ENCODE measurements at places on chromosomes 11 and 22. TPM values are rescaled to one million over a fixed set of nuclear protein-coding genes. Genes with fewer than 3 reads are reported as not detected.

GRCh38 chr11:100863080-100863581 lies 176.0 kb downstream of the ARHGAP42 start:
- H3K4me1 ChIP-seq = peaks cover 6% of the 10 kb centered on the region
- no peak overlapping the region for H3K27ac ChIP-seq
- no peaks in the 10 kb centered on the region for H3K27me3 ChIP-seq
- H3K4me3 ChIP-seq = no peak overlapping the region

Gene IGF2
- 0.17 TPM for total RNA-seq

Gene WNT11
- total RNA-seq = 1.7 TPM

GRCh38 chr11:106305458-106305857 lies 228.0 kb downstream of the AASDHPPT start:
- no peak overlapping the region for H3K27ac ChIP-seq
- H3K36me3 ChIP-seq = no peaks in the 10 kb centered on the region
- H3K27me3 ChIP-seq = no peaks in the 10 kb centered on the region

- no peaks in the 10 kb centered on the region for H3K36me3 ChIP-seq
- H3K4me1 ChIP-seq = peaks cover 9% of the 10 kb centered on the region
- peaks cover 10% of the 10 kb centered on the region for H3K27me3 ChIP-seq
- DNase-seq = no peak
- no peak overlapping the region for H3K27ac ChIP-seq
- no peak overlapping the region for H3K4me3 ChIP-seq
Measured at GRCh38 chr11:11567936-11568650, 53.7 kb downstream of the GALNT18 start.

DNA sequence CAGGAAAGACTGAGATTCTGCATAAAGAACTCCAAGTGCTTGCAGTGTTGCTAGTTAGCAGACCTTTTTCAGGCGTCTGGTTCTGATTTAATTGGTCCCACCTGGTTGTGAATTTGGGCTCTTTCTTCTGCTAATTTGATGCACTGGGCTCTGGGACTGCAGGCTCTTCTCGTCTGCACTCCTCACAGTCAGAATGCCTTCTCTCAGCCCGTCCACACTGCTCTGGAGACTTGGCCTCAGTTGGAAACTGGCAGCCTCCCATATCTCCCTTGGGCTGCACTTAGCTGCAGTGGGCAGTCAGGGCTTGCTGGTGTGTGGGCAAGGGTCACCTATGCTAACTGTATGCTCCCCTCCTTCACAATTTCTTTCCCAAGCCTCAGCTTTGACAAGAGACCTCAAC lies 1.5 kb downstream of the TRIM6 start:
- peaks cover 5% of the 10 kb centered on the region for H3K27me3 ChIP-seq
- no peaks in the 10 kb centered on the region for H3K4me1 ChIP-seq
- H3K4me3 ChIP-seq = no peak overlapping the region
- H3K36me3 ChIP-seq = no peaks in the 10 kb centered on the region

DNA sequence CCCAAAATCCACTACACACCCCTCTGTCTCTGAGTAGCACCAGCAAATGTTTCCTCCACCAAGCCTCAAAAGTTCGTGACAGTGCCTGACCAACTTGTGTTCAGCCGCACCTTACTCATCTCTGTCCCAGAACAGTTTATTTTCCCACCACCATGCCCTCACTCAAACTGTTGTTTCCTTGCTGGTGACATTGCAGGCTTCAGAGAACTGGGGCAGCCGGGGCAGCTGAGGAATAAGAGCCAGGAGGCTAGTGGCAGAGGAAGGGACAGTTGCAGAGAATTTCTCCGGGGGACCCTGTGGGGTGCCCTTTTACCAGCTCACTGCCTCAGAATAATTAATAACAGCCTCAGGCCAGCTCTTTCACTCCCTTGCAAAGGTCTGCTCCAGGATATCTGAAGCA lies 709 bp upstream of the KCNE3 start:
- no peak overlapping the region for H3K27ac ChIP-seq
- DNase-seq = no peak
- H3K36me3 ChIP-seq = no peaks in the 10 kb centered on the region
